Activated CD8-positive, alpha-beta memory T cell treated with anti-CD3 and anti-CD28 coated beads for 4 hours (primary cell): ENCODE measurements at places on chromosomes 7 and 10.

DNA sequence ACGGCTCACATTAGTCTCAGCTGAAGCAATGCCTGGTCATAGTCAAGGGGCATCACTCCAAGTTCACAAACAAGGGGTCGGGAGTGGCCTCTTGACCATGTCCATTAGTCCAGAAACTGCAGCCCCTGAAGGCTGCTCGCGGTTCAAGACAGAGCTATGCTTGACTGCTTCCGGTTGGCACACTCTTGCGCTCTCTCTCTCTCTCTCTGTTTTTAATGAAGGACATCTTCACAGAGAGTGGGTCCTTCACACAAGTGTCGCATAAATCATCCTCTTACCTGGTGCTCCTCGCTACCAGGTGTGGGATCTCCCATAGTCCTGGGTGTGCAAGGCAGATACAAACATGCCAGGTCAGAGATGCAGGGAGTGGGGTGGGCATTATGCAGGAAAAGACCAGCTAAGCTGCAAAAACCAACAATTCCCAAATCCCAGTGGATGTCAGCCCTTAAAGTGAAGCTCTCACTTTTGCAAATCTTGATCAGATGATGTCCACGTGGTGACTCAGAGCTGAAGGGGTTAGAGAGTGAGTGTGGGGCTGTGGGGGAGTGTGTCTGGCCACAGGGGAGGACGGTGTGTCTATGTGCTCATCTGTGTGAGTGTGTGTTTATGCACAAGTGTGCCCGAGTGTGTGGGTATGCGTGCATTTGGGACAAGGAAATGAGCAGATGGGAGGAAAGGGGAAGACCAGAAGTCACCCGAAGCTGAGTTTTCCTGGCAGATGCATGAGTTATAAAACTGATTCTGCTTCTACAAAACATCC is 83.7 kb upstream of the PPP2R2D start:
- DNase-seq: no peak

GRCh38 chr10:57336865-57337264 is 930.8 kb downstream of the IPMK start:
- DNase-seq: no peak

GRCh38 chr10:45640941-45641340 is 31.6 kb downstream of the ZFAND4 start:
- no peak for DNase-seq

DNA sequence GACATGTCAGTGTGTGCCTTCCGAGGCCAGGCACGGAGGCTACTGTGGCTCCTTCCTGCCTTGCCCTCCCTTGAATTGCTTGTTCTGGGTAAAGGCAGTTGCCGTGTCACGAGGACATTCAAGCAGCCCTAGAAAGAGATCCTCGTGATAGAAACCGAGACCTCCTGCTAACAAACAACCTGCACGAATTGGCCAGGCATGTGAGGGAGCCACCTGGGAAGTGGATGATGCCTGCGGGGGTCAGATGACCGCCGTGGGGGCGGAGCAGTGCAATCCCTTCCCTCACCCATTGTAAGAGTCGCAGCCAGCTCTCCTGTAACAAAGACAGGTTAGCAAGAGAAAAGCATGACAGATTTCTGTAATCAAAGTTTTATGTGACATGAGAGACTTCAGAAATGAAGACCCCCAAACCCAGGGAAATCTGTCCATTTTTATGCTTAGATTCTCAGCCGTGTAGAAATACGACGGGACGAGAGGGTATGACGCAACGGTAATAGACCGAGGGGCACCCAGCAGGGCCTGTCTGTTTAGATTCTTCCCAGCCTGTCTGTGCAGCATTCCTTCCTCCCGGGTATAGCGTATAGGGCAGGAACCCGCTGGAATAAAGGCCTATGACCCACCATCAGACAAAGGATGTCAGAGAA is 241.7 kb downstream of the GATA3 start:
- no peak for DNase-seq

DNA sequence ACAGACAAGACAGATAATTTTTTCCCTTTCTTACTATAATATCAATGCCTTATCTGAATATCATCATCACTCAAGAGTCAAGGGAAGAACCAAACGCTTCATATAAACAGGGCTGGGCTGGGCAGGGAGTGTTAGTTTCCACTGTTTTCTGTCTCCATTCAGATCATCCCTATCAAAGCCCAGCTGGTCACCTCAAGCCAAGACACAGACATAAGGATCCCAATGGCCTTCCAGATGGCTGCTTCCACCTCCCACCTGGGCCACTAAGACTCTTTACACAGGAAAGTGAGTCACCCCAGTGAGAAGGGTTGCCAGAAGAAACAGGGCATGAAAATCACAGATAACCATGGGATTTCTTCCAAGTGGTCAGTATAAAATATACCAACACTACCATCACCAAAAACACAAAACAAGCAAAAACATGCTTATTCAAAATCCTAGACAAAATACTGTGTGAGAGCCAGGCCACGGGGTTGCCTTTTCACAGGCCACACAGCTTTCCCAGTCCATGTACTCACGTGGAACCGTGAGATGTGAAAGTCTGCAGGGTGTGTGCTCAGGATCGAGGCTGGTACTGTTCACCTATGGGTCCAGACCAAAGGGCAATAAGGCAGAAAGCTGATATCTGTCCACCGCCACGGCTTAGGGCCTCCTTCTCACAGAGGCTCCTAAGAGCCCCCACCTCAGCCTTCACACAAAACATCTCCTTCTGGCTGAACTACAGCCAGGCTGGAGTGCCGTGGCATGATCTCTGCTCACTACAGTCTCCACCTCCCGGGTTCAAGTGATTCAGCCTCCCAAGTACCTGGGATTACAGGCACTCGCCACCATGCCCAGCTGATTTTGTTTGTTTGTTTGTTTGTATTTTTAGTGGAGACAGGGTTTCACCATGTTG is 5.7 kb downstream of the PRSS1 start:
- DNase-seq: no peak

GRCh38 chr7:110309941-110310340 is 781.0 kb upstream of the LRRN3 start:
- no peak for DNase-seq

GRCh38 chr10:124095096-124095495 is 1.7 kb upstream of the CHST15 start:
- DNase-seq: no peak

- DNase-seq: peak; percentile 8
Observed at GRCh38 chr7:112938863-112939573, 147.6 kb downstream of the GPR85 start.

DNA sequence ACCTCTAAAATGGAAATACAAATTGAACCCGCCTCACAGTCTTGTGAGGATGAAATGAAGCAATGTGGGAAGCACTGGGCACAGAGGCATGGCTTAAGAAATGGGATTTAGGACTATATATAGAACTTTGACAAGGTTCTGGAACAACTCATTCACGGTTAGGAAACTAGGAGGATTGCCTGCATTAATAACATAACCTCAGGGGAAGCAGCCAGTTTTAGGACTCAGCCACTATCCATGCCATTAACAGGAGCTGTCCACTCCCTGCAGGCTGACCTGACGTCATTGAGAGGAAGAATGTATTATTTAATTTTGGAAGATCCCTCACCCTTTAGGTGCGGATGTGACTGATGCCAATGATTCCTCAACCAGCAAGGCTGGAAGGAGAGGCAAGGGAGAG is 34.8 kb downstream of the ITGB8 start:
- DNase-seq: no peak

GRCh38 chr7:5500056-5500776 is 76.6 kb upstream of the TNRC18 start:
- DNase-seq: no peak

DNA sequence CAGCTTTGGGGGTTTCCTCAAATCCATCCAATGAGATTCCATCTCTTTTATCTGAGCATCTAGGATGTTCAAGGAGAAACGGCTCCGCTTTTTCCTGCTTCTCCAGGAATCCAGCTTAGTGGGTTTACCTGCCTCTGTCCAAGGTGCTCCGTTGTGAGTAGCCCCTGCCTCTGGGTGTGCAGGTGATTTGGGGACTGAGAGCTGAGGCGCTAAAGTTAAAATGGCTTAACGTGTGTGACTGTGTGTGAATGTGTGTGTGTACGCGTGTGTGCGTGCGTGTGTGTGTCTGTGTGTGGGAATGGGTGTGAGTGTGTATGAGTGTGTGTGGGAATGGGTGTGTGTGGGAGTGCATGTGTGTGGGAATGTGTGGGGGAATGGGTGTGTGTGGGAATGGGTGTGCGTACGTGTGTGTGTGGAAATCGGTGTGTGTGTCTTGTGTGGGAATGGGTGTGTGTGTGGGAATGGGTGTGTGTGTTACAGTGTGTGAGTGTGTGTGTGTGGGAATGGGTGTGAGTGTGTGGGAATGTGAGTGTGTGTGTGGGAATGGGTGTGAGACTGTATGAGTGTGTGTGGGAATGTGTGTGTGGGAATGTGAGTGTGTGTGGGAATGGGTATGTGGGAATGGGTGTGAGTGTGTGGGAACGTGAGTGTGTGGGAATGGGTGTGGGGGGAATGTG is 90.2 kb upstream of the INSIG1 start:
- DNase-seq: no peak

DNA sequence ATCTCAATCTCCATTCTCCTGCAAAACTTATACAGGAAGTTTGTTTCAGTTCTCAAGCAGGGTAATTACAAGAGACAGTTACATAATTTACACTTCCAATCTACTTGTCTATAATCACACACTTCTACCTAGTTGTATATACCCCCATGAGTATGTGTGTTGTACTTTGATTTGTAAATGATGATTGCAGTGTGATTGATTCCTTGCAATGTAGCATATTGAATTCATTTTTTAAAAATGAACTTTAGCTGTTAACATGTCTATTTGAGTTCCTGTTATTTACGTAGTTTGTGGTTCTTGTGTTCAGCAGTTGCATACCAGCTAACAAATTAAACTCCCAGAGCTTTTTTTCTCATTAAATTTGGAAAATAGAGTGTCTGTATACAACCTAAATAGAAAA is 102.5 kb upstream of the SAMD8 start:
- DNase-seq: no peak

DNA sequence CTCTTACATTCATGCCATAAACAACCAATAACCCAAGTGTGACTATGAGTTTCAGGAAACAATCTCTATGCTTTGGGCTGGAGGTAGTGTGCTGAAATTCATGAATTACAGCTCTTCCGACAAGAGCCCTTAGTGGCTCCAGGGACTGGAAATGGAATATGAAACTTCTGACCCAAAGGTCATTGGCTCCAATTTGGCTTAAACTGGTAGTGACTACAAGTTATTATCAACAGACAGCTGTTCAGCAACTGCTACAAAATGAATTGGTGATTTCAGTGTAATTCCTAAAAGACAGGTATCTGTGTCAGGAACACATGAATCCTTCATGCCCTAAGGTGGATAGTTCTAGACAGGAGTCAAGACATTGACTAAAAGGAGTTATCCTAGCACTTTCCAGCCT is 745.4 kb downstream of the PHTF2 start:
- no peak for DNase-seq

DNA sequence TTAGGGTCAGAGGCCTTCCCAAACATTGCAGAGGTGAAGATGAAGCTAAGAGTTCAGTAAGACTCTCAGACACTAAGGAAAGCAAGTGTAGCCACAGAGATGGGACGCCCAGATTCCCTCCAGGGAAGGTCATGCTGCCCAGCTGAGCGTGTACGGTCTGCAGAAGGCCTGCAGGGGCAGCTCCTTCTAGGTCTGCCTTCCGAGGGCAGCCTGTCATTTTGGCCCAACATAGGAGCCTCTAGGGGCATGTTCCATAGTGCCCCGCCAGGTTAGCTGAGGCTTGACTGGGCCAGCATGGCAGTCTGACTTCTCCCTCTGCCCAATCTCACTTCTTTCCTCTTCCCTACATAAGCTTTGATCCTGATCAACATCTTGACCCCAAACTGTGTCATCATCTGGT is 130.7 kb downstream of the PIP4K2A start:
- DNase-seq: no peak

DNA sequence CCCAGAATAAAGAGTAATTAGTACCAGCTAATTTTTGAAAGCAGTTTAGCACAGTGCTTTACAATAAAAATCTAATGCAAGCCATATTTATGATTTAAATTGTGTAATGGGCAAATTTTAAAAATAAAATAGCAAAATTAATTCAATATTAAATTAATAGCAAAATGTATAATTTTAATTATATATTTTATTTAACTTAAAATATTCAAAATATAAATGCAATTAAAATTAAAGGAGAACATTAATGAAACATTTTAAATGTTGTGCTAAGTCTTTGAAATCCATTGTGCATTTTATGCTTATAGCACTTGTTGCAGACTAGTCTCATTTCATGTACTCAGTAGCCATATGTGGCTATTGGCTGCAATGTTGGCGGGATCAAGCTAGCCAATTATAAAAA is 367.6 kb downstream of the SUGCT start:
- no peak for DNase-seq

- DNase-seq: no peak
Observed at GRCh38 chr7:140484479-140484878, 5.2 kb upstream of the MKRN1 start.

GRCh38 chr10:21972584-21972983 is 30.9 kb downstream of the DNAJC1 start:
- DNase-seq: no peak

- no peak for DNase-seq
Observed at GRCh38 chr7:154646126-154647013, 356.6 kb downstream of the PAXIP1 start.

GRCh38 chr10:99659868-99660366 is 608 bp downstream of the ENTPD7 start:
- DNase-seq: no peak

DNA sequence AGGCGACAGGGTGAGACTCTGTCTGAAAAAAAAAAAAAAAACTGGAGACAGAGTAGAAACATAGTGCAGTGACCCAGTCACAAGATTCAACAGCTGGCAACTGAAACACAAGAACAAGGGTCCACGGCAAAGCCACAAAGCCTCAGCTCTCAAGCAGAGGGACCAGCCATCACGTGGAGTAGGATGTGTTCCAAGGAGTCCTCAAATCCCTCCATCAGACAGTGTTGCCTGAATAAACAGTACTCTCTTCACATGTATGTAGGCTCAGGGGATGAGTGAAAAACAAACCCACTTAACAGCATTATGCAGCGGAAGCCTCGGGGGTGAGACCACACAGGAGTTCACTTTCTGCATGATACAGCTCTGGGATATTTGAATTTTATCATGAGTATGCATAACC is 62.0 kb downstream of the SLIT1 start:
- no peak for DNase-seq

- no peak for DNase-seq
Observed at GRCh38 chr10:78952686-78953085, 116.1 kb upstream of the ZMIZ1 start.

DNA sequence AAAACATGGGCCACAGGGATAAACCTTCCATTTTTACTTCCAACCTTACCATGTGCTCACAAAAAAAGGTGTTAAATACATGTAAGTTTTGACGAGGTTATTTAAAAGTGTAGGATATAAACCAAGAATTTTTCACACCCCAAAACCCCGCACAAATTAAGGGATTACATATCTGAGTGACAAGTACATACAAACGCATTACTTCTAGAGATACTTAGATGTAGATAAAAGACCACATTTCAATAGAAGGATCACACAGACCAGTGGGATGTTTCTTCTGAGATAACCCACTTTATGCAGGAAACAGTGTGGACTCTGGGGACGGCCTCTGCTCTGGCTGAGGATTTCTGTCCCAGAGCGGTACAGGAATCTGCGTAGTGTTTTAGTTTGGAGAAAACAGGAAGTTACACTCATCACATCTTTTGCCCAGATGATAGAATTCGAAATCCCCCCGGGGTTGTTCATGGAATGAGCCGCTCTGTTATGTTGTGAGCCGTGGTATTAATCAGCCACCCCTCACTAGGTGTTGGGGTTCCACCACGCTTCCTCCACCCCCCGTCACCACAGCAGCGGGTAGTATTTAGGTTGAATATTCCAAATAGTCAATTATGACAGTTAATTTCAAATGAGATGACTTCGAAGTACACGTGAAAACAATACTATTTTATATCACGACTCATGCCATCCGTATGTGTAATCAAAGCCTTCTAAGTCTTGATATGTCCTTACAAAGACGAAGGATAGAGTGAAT is 1.3 kb upstream of the CUL1 start:
- no peak for DNase-seq
